ENCODE measurements at places on chromosomes 2 and 18.

DNA sequence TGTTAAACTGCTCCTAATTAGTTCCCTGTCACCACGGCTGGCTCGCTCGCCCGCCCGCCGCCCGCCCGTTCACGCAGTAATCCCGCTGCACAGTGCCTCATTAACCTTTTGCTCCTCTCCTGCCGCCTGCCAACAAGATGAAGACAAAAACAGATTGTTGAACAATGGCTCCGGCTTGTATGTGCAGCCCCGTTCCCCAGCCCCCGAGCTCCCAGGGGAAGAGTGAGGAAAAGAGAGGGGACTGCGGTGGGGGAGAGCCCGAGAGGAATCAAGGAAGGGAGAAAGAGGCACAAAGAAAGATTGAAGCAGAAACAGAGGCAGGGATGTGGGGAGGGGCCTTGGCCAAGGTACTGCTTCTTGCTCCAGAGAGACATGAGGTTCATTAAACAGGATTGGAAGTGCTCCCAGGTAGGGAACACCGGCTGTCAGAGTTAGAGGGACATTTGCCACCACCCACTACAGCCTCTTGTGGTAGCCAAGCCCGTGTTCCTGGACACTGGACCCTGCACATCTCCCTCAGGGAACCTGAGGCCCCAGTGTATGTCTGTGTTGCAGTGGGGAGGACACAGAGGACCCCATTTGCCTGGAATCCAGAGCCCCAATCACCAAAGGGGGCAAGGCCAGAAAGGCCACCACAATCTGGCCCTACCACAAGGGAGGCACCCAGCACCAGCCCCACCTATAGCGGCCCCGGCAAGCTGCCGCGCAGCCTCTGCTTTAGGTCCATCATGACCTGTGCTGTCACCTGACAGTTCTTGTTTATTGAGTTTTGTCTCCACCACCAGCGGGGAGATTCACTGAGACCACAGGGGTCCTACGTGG, 38.1 kb downstream of the EMX1 start:
- no peak for DNase-seq

GRCh38 chr18:31064130-31064529, 21.6 kb upstream of the DSC3 start:
- DNase-seq, result no peak

GRCh38 chr2:1307670-1308069, 105.6 kb upstream of the TPO start:
- no peak for DNase-seq

GRCh38 chr2:165575044-165575615, 105.6 kb downstream of the CSRNP3 start:
- no peak for DNase-seq

DNA sequence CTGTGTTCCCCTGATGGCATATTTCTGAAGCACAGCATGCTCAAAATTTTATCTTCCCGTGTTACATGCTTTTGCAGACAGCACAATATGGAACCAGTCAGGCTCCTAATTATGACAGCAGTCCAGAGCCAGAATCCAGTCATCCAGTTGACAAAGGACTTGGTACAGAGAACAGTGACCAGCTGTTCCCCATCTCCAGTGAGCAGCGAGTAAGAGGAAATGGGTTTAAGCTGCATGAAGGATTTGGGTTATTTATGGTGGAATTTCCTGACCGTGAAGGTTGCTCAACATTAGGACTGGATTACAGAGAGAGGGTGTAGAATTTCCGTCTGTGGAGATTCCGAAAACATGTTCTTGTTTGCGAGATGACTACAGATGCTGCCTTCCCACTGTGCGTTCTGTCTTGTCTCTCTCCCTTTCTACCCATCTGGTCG, 24.4 kb downstream of the SGPP2 start:
- DNase-seq, result no peak

DNA sequence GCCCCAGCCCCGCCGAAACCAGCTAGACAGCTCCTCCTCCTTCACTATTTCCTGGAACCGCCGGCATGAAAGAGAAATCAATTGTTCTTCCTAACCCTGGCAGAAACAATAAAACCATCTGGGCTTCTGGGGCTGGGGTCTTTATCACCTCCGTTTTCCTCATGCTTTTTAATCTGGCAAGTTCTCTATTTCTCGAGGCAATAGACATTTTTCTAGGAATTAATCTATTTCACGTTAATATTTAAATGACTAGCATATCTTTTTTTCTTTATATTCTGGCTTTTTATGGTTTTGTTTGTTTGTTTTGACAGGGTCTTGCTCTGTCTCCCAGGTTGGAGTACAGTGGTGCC, 1.4 kb upstream of the KIF1A start:
- DNase-seq, result no peak

- DNase-seq, result no peak
Measured at GRCh38 chr2:191145769-191146471, 4.9 kb downstream of the STAT4 start.

- DNase-seq, result no peak
Measured at GRCh38 chr18:43046322-43046721, 69.2 kb downstream of the RIT2 start.

DNA sequence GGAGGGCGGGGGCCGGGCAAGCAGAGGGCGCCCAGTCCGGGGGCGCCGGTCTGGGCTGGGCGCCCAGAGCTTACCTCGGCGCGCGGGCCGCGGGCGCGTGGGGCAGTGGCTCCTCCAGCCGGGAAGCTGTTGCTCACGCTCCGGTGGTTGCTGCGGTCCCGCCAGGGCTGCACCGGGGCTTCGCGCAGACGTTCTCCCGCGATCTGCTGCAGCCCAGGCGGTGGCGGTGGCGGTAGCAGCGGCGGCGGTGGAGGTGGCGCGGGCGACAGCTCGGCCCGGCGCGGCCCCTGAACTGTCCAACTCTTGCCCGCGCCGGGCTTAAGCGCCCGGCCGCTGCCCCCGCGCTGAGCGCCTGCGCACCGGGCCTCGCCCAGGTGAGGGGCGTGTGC, 391 bp downstream of the ZNF385B start:
- peak; percentile 49 for DNase-seq

GRCh38 chr2:83782122-83782521, 677.0 kb downstream of the SUCLG1 start:
- DNase-seq, result no peak

- no peak for DNase-seq
Measured at GRCh38 chr18:78913395-78913794, 66.2 kb upstream of the SALL3 start.
